ENCODE measurements at places on chromosomes 16 and 17.

DNA sequence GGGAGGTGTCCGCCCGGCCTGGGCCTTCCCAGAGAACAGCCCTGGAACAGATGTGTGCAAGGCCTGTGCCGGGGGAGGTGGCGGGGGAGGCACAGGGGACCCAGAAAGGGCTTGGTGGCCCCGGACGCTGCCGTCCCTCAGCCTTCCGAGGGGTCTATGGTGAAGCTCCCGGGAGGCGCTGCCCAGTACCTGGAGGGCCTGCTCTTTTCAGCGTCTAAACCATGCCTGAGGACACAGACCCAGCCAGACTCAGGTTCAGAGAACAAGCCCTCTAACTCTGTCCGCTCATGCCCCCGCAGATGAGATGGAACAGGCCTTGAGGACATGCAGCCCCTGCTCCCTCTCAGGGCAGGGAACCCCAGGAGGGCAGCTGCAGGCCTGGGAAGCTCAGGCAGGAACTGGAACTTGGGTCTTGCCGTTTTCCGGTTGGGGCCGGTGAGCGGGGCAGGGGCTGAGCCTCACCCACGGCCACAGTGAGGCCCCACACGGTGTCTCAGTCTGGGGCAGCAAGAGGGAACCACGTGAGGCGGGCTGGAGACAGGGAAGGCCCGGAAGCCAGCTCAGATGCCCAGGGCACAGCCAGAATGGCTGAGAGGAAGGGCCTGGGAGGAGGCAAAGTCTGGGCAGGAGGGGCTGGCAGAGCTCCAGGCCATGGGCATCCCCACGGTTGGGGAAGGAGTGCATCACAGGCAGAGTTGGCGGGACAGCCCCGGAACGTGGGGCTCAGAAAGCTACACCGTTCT, 12.5 kb downstream of the SLC16A3 start:
- no peak for DNase-seq

DNA sequence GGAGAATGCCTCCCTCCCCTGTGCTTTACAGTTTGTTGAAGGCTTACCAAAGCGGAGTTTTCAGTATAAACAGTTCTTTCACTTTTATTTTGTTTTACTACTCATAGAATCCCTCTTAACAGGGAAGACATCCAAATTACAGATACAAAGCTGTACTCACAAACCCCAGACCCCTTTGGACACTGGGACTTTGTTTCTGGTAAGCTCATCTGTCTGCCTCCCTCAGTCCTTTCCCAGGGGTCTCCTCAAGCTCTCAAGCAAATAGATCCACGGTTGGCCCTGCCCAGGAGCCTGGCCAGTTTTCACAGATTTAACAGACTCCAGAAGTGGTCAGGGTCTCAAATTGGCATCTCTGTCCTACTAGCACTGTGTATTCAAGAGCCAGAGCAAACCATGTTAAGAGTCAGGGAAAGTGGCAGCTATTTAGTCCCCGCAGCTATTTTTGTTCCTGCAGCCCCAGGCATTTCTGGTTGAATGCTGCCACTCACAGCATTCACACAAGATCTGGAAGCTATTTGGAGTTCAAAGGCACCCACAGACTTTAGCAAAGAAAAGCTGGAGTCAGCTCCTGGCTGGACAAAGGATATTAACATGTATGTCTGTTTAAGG, 54.2 kb downstream of the TMEM100 start:
- DNase-seq = no peak

DNA sequence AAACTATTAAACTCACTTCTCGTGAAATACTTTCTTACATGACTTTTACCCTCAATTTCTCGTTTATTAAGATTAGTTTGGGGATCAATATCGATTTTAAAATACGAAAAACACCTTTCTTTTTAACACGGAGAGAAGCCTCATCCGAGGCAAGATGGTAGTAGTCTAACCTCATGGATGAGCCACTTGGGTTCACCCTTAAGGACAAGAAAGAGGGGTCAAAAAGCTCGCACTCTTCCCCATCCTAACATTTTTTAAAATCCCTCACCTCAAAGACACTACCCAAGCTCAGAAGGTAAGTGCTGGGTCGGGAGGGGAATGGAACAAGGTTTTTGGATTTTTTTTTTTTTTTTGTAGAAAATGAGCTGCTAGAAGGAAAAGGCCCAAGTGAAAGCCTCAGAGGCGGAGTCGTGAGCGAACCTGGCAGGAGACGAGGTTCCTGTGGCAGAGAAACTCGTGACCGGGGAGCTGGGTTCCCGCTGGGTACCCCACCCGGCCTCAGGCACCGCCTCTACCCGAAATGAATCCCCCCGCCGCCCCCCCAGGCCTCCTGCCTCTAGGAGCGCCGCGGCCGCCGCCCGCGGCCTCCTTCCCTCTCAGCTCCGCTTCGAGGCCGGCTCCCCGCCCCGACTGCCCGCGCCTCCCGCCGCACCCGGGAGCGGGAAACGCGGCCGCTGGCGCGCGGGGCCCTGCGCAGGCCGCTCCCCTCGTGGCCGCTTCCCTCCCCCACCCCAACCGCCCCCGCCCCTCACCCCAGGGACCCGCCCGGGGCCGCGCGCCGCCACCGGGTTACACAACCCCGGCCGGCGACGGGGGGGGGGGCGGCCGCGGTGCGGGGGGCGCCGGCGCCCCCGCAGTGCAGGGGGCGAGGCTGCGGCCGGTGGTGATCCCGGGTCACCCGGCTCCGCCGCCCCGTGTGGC, 1.6 kb downstream of the NUFIP2 start:
- DNase-seq = peak; percentile 74

DNA sequence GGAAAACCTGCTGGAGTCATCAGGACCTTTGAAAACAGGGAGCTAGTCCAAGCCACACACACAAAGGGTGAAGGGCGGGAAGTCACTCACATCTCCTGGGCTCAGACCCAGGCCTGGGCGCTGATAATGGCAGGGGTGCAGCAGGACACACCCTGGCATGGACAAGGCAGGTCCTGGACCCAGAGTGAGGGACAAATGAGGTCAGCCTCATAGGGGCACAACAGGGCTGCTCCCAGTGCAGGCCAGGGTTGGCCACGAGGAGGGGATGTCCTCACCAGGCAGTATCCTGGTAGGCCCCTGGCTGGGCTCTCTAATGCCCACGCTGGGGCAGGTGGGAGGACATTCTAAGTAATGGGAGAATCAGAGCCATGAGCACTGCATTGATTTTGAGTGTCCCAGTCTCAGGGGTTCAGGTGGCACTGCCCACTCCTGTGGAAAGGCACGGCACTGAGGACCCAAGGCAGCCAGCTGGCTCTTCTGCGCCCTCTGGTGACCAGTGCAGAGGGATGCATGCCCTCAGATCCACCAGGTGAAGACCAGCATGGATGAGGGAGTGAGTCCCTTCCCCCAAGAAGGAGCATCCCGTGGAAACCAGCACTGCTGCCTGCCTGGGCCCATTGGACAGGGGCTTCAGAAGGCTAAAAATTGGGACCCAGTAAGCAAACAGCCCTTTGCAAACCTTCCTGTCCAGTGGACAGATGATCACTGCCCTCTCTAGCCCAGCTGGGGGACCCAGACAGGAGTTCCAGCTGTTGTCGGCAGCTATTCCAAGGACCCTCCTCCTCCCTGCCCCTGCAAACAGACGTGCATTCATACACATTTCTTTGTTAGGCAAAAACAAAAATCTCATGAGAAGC, 23.4 kb upstream of the SREBF1 start:
- DNase-seq = peak; percentile 80

Measured in left forelimb (tissue), 1 donor.